ENCODE measurements at places on chromosomes 1 and 21.
A peak's percentile ranks its signal among the peaks of the same experiment; 100 is the strongest.

DNA sequence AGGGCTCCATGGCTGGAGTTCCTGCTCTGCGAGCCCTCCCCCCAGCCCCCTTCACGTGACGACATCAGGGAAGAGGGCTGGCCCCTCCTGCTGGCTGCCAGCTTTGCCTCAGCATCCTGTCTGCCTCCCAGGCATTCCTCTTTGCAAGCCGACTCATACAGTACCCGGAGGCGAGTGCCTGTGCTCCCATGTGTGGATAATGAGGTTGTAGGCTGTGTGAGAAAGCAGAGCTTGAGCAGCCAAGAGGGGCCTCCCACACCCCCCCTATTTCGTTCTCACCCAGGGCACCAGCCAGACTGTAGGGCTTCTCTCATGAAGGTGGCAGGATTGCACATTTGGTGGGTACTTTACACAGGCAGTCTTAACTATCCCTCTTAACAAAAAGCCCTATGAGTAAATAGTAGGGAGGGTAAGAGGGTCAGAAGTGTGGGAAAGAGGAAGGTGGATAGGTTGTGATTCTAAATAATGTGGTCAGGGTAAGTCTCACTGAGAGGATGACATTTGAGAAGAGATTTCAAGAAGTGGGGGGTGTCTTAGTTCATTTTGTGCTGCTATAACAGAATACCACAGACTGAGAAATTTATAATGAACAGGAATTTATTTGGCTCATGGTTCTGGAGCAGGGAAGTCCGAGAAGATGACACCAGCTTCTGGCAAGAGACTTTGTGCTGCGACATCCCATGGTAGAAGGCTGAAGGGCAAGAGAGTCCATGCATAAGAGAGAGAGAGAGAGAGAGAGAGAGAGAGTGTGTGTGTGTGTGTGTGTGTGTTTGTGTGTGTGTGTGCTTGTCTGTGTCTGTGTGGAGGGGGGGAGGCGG lies 113.5 kb downstream of the OMA1 start:
- ATAC-seq: peak; percentile 98

- peak; percentile 96 for ATAC-seq
Measured at GRCh38 chr1:84103197-84103992, 40.7 kb upstream of the PRKACB start.

- no peak for ATAC-seq
Measured at GRCh38 chr1:157551694-157552693, at the start of gene FCRL5. Gene FCRL5, minus strand, starts transcription at chr1:157552515. Its CDS starts 153 bp downstream, at chr1:157552362.

GRCh38 chr21:34889676-34890469 lies 159.2 kb downstream of the RUNX1 start:
- ATAC-seq: peak; percentile 67

DNA sequence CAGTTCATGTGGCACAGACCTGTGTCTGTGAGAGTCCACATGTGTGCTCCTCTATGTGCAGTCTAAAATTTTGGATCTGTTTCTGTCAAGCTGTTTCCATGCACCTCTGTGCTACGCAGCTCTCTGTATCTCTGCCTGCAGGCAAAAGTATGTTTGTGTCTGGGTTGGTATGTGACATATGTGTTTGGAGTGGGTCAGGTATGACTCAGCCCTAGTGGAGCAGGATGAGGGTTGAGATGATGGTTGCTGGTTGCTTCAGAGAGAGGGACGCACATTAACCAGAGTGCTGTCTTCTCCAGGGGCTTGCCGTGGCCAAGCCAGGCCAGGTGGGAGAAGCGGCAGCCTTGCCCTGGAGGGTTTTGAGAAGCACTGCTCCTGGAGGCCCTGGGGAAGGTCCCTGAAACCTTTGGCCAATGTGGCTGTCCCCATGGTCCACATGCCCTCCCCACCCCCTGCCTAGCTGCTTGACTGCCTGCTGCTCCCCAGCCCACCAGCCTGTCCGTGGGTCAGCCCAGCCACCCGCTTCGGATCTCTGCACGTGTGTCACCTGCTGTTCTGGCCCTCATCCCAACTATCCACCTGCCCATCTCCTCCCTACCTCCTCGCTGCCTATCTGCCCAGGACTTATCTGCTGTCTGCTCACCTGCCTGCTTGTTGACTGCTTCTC lies 4.1 kb upstream of the EVA1B start:
- no peak for ATAC-seq

DNA sequence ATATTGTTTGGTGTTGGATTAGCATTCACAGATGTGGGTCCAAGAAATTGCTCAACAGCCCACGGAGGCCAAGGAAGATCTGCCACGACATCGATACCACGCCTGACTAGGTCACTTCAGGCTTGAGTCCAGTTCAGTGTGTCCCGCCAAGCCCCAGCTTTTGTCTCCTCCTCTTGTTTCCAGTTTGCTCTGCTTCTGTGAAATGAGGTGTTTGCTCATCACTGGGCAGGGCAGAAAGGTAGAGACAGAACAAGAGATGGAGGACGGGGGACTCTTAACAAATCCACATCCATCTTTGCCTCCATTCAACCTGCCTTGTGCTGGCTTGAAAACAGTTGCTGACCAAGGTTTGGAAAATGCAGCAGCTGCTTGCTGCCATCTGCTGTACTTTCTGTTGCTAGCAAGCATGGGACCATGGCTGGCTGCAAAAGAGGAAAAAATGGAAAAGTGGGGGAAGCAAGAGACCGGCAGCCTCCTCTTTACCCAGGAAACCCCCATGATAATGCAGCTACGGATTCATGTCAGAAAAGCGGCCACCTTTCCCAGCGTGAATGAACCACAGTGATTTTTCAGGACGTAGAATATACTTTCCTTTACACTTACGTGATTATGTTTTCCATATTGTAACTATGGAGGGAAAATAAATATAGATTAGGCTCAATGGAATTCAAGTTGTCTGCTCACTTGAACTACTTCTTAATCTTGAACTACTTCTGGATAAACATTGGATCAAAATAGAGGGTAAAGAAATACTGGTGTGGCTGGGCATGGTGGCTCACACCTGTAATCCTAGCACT lies 80.2 kb upstream of the GREM2 start:
- ATAC-seq: peak; percentile 95

DNA sequence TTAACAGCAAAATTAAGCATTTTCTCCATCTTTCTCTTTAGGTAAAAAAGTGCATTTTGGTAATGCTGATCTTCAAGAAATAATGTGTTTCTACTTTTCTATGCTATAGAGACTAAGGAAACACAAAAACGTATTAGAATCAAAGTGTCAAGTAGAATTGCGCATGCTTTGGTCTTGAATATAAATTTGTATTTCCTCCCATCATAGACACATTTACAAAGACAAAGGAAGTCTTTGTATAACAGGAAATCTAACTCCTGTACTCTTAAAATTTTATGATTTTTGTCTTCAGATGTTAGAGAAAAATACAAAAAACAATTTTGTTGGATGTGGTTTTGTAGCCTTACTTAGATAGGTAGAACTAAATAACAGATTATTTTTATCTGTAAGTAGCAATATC lies 1299.4 kb downstream of the NCAM2 start:
- no peak for ATAC-seq

DNA sequence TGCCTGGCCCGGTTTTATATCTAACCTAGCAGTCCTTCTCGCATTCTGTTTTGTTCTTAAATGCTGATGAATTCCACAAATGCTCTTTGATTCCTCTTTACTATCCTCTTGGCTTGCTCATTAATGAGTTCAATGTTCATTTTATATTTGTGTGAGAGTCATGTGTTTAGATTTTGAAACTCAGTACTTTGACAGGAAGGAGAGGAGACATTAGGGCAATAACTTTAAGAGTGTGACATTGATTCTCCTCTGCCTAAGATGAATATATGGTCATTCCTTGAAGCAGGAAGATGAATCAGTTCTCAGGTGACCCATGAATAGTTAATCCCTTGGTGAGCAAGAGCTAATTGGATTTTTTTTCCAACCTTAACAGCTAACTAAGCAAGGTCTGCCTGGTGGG lies 84.1 kb downstream of the MRPS6 start:
- ATAC-seq: no peak

GRCh38 chr1:8529901-8530300 lies 212.0 kb downstream of the SLC45A1 start:
- ATAC-seq: no peak

- ATAC-seq: no peak
Measured at GRCh38 chr1:7043191-7043549, 257.9 kb downstream of the CAMTA1 start.

- no peak for ATAC-seq
Measured at GRCh38 chr1:6880951-6881690, 95.9 kb downstream of the CAMTA1 start.

GRCh38 chr1:202374099-202374498 lies 25.6 kb downstream of the PPP1R12B start:
- no peak for ATAC-seq

GRCh38 chr1:106278716-106279115 lies 777.8 kb upstream of the PRMT6 start:
- ATAC-seq: no peak

DNA sequence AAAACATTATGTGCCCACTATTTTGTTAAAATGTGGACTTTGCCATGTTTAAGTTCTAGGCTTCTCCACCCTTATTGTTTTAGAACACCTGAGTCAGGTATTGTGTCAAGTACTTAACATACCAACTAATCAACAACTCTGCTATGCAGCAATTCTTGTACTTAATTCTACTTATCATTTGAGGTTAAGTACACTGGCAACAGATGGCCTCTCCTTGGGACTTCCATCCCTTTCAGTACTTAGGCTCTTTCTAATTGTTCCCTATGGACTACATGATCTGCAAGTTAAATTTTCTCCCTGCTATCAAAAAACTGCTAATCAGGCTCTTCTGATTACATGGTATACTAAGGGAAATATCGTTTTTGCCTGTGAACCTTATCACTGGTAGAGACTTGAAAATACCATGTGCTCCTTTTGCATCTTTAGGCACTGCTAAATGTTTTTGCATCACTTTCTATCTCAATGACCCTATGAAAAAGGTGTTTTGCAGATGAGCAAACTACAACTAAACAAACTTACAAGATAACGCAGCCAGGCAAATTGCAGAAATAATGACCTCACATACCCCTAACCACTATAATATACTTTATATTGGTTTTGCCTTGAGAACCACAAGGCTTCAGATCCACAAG lies 18.9 kb downstream of the SFPQ start:
- peak; percentile 11 for ATAC-seq

- ATAC-seq: no peak
Measured at GRCh38 chr1:61352845-61353435, 270.6 kb downstream of the NFIA start.

DNA sequence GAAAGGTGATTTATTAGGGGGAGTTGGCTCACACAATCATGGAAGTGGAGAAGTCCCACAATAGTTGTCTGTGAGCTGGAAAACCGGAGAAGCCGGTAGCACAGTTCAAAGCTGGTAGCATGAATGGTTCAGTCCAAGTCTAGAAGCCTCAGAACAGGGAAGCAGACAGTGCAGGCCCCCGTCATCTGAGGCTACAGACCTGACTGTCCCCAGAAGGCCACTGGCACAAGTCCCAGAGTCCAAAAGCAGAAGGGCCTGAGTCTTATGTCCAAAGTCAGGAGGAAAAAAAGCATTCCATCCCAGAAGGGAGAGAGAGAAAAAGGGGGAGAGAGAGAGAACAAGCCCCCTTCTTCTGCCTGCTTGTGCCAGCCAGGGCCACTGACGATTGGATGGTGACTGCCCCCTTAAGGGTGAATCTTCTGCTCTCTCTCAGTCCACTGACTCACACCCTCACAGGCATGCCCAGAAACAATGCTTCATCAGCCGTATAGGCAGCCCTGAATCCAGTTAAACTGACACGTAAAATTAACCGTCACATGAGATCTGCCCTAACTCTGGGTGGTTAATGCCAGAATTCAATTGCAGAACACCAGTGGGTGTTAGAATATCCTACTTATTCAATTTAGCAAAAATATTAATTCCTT lies 49.3 kb upstream of the POU2F1 start:
- peak; percentile 86 for ATAC-seq

DNA sequence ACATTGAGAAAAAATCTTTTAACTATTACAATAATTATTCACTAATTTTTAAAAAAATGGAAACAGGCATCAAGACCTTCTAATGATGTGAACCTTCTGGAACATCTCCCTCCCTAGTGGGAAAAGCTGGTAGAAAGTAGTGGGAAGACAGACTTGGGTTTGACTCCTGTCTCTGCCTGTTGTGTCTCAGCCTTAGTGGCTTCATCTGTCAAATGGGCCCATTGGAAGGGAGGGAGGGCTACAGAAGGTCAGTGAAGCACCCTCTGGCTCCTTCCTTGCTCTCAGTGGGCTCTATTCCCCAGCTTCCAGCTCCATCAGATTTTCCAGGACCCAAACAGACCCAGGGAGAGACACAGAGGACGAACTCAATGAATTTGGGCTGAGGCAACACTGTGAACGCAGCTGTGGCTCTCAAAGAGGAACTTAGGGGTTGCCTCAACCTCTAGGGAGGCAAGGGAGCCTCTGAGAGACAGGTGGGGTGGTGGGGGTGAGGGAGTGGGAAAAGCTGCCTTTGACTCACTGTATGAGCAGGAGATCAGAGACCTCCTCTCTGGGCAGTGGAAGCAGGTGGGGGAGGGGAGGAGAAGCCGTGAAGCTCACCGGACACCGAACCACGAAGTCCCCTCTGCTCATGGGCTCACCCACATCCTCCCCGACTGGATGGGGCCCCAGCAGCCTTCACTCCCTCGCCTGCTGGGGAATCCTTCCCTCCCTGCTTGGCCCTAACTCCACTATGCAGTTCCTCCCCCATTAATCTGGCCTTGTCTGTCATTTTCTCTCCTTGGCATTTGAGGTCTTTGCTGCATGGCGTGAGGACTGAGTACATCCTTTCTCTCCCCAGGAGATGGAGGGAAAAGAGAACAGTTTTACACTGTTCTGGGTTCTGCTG lies 4.5 kb downstream of the CNR2 start:
- ATAC-seq: no peak

- peak; percentile 96 for ATAC-seq
Measured at GRCh38 chr21:32392880-32393676, at the start of gene URB1. Gene URB1, minus strand, starts transcription at chr21:32393012. Its CDS starts 102 bp downstream, at chr21:32392910.

All from SK-N-SH treated with all-trans-retinoic acid at 6 μM for 48 hours (cell line).